ENCODE measurements at places on chromosomes 12 and 14.

GRCh38 chr14:64465831-64466554 lies 694 bp downstream of the AKAP5 start:
- DNase-seq: peak; percentile 45
- no peaks in the 10 kb centered on the region for H3K27me3 ChIP-seq
- H3K27ac ChIP-seq: peak overlapping the region; percentile 85
- H3K4me3 ChIP-seq: peak overlapping the region; percentile 75

- peak; percentile 58 for DNase-seq
- H3K4me1 ChIP-seq: no peaks in the 10 kb centered on the region
- H3K4me3 ChIP-seq: peak overlapping the region; percentile 22
Observed at GRCh38 chr14:65229748-65230728, 127.7 kb upstream of the MAX start.

GRCh38 chr14:50860478-50861086 lies 11.3 kb upstream of the ABHD12B start:
- no peaks in the 10 kb centered on the region for H3K36me3 ChIP-seq
- H3K4me1 ChIP-seq: no peaks in the 10 kb centered on the region
- no peaks in the 10 kb centered on the region for H3K27me3 ChIP-seq
- DNase-seq: peak; percentile 89
- H3K27ac ChIP-seq: peak overlapping the region; percentile 55
- peak overlapping the region; percentile 42 for H3K4me3 ChIP-seq

DNA sequence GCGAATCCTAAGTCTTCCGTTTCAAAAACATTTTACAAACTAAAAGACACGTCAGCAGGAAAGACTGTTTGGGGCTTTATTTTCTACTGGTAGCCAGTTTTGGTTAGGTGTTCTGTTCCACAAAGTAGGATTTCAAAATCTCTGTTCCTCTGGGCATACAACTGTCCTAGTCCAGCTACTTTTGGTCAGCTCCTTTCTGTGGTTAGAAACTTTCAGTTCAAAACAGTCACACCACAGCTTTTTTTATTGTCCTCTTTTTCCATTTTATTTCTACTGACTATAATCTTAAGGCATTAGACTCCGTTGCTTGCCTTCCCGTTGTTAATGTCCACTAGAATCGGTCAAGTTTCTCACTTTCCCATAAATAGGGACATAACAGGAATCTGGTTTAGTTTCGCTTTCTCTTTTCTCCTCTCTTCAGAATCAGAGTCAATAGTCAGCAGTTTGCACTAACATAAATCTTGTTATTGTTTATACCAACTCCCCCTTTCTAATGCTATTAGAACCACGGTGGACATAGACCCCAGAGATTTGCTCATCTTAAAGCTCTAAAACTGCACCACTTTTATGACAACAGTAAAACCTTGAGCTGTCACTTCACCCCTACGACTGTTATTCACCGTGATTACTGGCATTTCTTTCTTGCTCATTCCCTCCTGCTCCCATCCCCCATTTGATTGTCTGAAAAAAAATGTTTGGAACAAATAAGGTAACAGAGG lies 41.5 kb upstream of the NPAS3 start:
- DNase-seq: no peak
- peak overlapping the region; percentile 36 for H3K4me3 ChIP-seq
- no peaks in the 10 kb centered on the region for H3K27me3 ChIP-seq
- no peaks in the 10 kb centered on the region for H3K4me1 ChIP-seq
- peak overlapping the region; percentile 16 for H3K27ac ChIP-seq

GRCh38 chr14:60349663-60350365 lies 100.8 kb downstream of the PPM1A start:
- no peaks in the 10 kb centered on the region for H3K27me3 ChIP-seq
- peak; percentile 24 for DNase-seq
- no peak overlapping the region for H3K27ac ChIP-seq
- no peaks in the 10 kb centered on the region for H3K36me3 ChIP-seq
- H3K4me1 ChIP-seq: no peaks in the 10 kb centered on the region
- H3K4me3 ChIP-seq: no peak overlapping the region

DNA sequence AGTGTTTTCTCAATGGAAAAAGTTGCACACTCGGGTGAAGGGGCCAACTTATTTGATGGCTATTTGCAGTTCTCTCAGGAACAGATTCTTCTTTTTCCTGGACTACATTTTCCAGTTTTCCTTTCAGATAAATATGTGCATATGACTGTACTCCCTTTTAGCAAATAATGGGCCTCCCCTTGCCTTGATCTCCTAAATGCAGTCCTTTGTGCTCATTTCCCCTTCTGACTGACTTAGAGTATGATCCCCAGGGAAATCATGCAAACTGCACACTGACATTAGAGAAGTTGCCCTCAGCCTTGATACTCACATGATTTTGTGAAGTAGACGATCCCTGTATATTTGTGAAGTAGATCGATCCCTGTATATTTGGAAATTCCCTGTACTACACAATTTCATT lies 492.9 kb upstream of the NOVA1 start:
- no peak overlapping the region for H3K27ac ChIP-seq
- H3K4me1 ChIP-seq: no peaks in the 10 kb centered on the region
- H3K36me3 ChIP-seq: no peaks in the 10 kb centered on the region
- H3K27me3 ChIP-seq: no peaks in the 10 kb centered on the region

GRCh38 chr14:29911810-29912209 lies 15.8 kb downstream of the PRKD1 start:
- H3K27ac ChIP-seq: no peak overlapping the region
- H3K27me3 ChIP-seq: no peaks in the 10 kb centered on the region
- no peak overlapping the region for H3K4me3 ChIP-seq
- DNase-seq: no peak

- no peak overlapping the region for H3K4me3 ChIP-seq
- H3K4me1 ChIP-seq: no peaks in the 10 kb centered on the region
- no peaks in the 10 kb centered on the region for H3K27me3 ChIP-seq
- no peak overlapping the region for H3K27ac ChIP-seq
Observed at GRCh38 chr14:90987140-90987539, 73.3 kb downstream of the RPS6KA5 start.

DNA sequence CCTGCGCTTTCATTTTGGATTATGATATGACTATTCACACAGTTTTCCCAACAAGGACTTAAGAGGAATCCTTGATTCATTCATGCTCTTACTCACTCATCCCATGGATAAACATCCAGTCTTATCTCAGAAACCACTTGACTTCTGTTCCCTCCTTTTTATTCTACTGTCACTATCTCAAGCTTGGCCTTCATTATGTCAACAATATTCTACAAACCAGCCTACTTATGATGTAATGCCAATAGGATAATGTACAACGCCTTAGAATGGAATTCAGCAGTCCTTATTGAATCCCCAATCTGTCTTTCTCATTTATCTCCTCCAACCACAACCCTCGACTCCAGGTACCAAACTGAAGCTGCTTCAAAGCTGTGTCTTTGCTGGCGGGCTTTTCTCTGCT lies 448.5 kb downstream of the PDZRN4 start:
- H3K36me3 ChIP-seq: no peaks in the 10 kb centered on the region
- H3K4me1 ChIP-seq: no peaks in the 10 kb centered on the region
- H3K27me3 ChIP-seq: no peaks in the 10 kb centered on the region
- H3K27ac ChIP-seq: no peak overlapping the region
- DNase-seq: no peak
- no peak overlapping the region for H3K4me3 ChIP-seq

GRCh38 chr12:90455756-90456155 lies 499.2 kb downstream of the CCER1 start:
- no peaks in the 10 kb centered on the region for H3K36me3 ChIP-seq
- no peak overlapping the region for H3K4me3 ChIP-seq
- H3K4me1 ChIP-seq: no peaks in the 10 kb centered on the region
- no peaks in the 10 kb centered on the region for H3K27me3 ChIP-seq
- no peak for DNase-seq

GRCh38 chr14:30195941-30196340 lies 268.3 kb upstream of the PRKD1 start:
- H3K27ac ChIP-seq: no peak overlapping the region
- H3K4me3 ChIP-seq: no peak overlapping the region
- no peaks in the 10 kb centered on the region for H3K27me3 ChIP-seq
- H3K4me1 ChIP-seq: no peaks in the 10 kb centered on the region
- no peaks in the 10 kb centered on the region for H3K36me3 ChIP-seq

GRCh38 chr12:89962648-89963047 lies 254.0 kb upstream of the ATP2B1 start:
- H3K4me3 ChIP-seq: no peak overlapping the region
- H3K4me1 ChIP-seq: peaks cover 7% of the 10 kb centered on the region
- no peaks in the 10 kb centered on the region for H3K27me3 ChIP-seq
- peak; percentile 66 for DNase-seq
- no peaks in the 10 kb centered on the region for H3K36me3 ChIP-seq

DNA sequence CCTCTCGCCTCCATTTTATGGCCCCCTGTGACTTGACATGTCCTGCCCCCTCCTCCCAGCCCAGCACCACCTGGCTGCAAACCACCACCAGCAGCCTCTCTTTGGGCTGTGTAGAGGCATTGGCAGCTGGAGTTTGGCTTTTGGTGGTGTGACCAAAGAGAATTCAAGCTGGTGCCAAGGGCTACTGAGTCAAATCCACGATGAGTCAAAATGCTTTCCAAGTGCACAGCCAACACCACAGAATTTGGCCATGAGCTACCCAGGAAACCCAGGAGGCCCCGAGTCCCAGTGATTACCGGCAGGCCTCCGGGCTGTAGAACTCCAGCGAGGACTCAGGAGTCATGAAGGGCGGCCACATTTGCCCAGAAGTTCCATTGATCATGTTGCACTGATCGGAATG lies 53.8 kb downstream of the SCARB1 start:
- H3K4me3 ChIP-seq: no peak overlapping the region
- no peaks in the 10 kb centered on the region for H3K4me1 ChIP-seq
- DNase-seq: no peak
- no peaks in the 10 kb centered on the region for H3K27me3 ChIP-seq

- no peaks in the 10 kb centered on the region for H3K36me3 ChIP-seq
- no peaks in the 10 kb centered on the region for H3K27me3 ChIP-seq
- H3K27ac ChIP-seq: no peak overlapping the region
- H3K4me3 ChIP-seq: no peak overlapping the region
Observed at GRCh38 chr14:36019126-36019525, 157.4 kb downstream of the PTCSC3 start.

DNA sequence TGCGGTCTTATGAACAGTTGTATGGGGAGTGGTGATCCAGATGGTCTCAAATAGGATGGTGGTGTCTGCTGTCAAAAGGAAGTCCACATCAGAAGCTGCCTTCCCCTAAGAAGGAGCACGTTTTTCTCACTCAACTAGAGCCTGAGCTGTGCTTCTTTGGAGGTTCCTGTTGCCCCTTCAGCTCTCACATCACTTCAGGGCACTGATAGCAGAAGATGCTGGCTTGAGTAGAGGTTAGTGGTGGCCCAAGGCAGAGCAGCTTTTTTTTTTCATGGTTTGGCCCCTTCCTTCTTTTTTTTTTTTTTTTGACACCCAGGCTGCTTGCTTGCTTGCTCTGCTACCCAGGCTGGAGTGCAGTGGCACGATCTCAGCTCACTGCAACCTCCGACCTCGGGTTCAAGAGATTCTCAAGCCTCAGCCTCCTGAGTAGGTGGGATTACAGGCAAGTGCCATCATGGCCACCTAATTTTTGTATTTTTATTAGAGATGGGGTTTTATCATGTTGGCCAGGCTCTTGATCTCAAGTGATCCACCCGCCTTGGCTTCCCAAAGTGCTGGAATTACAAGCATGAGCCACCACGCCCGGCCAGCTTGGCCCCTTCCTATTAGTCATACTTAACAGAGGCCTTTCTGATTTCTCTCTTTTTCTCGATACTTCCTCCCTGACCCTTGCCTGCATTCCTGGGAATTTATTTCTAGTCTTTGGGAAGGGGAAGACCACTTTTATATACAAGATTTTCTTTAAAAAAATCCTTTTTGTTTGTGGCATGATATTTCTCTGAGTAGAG lies 31.6 kb downstream of the KLRD1 start:
- no peaks in the 10 kb centered on the region for H3K36me3 ChIP-seq
- H3K4me1 ChIP-seq: no peaks in the 10 kb centered on the region
- H3K27me3 ChIP-seq: no peaks in the 10 kb centered on the region
- no peak for DNase-seq
- no peak overlapping the region for H3K27ac ChIP-seq

DNA sequence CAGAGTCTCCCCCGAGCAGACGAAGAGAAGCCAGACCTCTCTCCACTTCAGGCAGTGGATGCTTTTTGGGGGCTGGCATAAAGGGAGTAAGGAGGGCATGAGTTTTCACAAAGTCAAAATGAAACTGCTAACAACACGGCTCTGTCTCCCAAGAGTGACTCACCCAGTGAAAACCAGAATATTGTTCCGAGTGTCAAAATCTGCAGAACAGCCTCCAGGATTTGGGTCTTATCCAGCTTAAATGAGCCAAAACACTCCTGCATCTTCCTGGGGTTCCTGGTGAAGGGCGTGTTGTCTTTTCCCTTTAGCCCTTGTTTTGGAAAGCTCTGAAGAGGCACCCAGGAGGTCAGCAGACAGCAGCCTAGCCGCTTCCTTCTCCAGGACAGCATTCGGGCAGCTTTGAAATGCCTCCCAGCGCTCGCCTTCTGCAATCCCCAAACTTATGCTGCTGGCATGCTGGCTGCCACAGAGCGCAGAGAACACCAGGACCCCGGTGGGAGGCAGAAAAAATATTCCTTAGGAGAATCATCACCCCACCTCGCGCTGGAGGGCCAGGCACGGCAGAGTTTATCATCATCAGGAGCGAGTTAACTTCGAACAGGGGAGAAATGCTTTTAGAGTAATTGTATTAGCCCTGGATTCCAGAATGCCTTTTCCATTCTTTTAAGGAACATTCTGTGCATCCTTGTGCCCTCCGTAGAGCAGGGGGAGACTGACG lies 117.7 kb upstream of the NCOR2 start:
- no peaks in the 10 kb centered on the region for H3K27me3 ChIP-seq
- peak overlapping the region; percentile 17 for H3K27ac ChIP-seq
- DNase-seq: no peak
- H3K4me1 ChIP-seq: no peaks in the 10 kb centered on the region
- H3K4me3 ChIP-seq: no peak overlapping the region
- H3K36me3 ChIP-seq: no peaks in the 10 kb centered on the region

DNA sequence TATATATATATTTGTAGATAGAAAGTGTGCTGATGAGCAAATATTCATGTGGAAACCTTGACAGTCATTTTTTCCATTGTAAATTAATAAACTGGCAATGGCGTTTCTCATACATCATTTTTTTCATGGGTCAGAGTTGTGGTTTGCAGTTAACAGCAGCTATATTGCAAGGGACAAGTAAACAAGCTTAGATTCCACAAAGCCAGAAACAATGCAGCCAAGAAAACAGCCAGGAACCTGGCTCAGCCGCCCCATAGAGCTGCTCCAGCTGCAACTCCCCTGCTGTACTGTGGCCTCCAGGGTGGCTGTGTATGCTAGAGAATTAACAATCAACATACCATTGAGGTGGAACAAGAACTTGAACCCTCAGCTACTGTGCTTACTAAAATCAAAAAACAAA lies 298.2 kb downstream of the TMEM132D start:
- no peak overlapping the region for H3K4me3 ChIP-seq
- no peak overlapping the region for H3K27ac ChIP-seq
- no peaks in the 10 kb centered on the region for H3K36me3 ChIP-seq
- no peaks in the 10 kb centered on the region for H3K4me1 ChIP-seq

DNA sequence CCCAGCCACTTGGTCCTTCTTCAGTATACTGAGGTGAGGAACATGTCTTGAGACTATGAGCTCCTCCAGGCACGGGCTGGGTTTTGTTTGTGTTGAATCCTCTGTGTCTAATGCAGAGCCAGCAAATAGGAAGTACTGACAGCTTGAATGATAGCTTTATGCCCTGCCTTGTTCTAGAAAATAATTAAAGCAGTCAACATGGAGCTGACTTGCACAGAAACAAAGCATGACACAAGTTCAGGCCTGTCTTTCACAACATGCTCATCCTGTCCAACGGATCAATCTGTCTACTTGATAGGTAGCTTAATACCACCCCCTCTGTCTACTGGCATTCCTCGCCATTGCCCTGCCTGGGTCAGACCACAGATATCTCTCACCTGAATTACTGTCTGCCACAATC lies 140.9 kb downstream of the ESRRB start:
- no peak overlapping the region for H3K4me3 ChIP-seq
- no peaks in the 10 kb centered on the region for H3K36me3 ChIP-seq
- H3K4me1 ChIP-seq: no peaks in the 10 kb centered on the region

- H3K4me3 ChIP-seq: no peak overlapping the region
- no peaks in the 10 kb centered on the region for H3K27me3 ChIP-seq
Observed at GRCh38 chr12:85779768-85780167, 56.4 kb downstream of the RASSF9 start.

Measured in colonic mucosa (tissue), 4 donors.